ENCODE measurements at places on chromosomes 13 and 19. TPM values are rescaled to one million over a fixed set of nuclear protein-coding genes. Genes with fewer than 3 reads are reported as not detected.

The ZNF836 gene
- not detected for total RNA-seq

The WDR88 gene
- total RNA-seq = not detected

The UBL3 gene
- 10.7 TPM for total RNA-seq

The TEX101 gene
- total RNA-seq = not detected

The KLK3 gene
- total RNA-seq = not detected

The CLDND2 gene
- 1.8 TPM for total RNA-seq

The NCR1 gene
- total RNA-seq = not detected

The RASAL3 gene
- total RNA-seq = 0.57 TPM
